Posterior vena cava (tissue), 2 donors: ENCODE measurements at places on chromosomes 2 and 18.
A peak's percentile ranks its signal among the peaks of the same experiment; 100 is the strongest.

GRCh38 chr2:100067784-100068183 is 74.6 kb downstream of the AFF3 start:
- no peak for DNase-seq

GRCh38 chr2:88857951-88858411 is 166.5 kb downstream of the RPIA start:
- DNase-seq: no peak

- DNase-seq: peak; percentile 79
Measured at GRCh38 chr2:204545861-204546735, 823 bp downstream of the PARD3B start.

DNA sequence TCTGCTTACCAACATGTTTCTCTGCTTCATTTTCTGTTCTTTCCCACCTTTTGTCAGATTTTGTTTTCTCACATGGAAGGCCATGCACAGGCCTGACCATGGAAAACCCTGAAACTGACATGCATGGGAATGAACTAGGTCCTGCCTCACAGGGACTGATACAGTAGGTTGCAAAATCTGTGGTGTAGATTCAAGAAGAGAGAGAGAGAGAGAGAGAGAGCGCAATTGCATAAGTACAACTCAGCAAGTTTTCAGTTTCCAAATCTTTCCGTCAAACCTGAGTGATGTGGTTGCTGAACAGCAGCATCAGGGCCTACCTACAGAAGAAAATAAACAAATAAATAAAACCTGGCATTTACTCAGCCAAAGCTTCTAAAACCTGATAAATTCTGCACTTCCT is 87.5 kb upstream of the RNF152 start:
- no peak for DNase-seq

- no peak for DNase-seq
Measured at GRCh38 chr2:103138123-103138901, 376.5 kb downstream of the TMEM182 start.

DNA sequence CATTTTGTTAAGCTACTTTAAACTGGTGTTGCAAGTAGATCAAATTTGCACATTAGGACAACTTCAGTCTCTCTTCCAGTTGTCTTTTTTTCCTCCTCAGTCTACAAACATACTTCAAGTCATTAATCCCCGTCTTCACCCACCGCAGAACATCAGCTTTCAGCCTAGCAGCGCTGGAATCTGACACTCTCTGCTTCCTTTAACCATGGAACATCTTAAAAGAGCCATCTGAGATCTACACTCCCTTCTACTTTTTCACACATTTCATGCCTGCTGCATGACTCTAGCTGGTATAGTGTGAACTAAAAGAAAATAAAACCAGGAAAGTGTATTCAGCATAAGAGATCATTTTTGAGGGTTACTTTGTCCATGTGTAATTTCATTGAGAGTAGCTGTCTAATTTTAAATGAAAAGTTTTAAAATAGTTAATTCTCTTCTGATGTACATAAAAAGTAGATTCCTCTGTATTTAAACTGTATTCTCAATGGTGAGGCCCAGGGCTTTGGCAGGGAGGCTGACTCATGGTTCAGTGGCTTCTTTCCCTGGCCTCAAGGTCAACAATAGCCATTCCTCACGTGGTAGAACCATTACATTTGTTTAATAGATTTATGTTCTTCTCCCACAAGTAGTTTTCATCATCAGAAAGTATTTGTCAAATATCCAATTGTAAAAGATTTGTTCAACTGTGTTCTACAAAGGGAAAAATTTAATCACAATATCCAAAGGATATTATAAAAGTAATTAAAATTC is 16.5 kb downstream of the SGPP2 start:
- DNase-seq: no peak

GRCh38 chr2:128258218-128258617 is 60.5 kb downstream of the HS6ST1 start:
- DNase-seq: no peak
